ENCODE measurements at places on chromosomes 3 and 15.

GRCh38 chr15:52415628-52416027, 113.1 kb downstream of the MYO5A start:
- no peak for DNase-seq

DNA sequence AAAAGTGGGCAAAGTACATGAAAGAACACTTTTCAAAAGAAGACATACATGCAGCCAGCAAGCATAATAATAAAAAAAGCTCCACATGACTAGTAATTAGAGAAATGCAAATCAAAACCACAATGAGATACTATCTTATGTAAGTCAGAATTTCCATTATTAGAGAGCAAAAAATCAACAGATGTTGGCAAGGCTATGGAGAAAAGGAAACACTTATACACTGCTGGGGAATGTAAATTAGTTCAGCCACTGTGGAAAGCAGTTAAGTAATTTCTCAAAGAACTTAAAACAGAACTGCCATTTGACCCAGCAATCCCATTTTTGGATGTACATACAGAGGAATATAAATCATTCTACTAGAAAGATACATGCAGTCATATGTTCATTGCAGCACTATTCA, 360.7 kb downstream of the NSUN3 start:
- no peak for DNase-seq

GRCh38 chr3:48738144-48738536, 21.1 kb upstream of the IP6K2 start:
- DNase-seq: no peak

GRCh38 chr3:184368586-184369183, 7.2 kb downstream of the POLR2H start:
- DNase-seq: no peak

GRCh38 chr3:44326019-44326418, 12.5 kb upstream of the TCAIM start:
- no peak for DNase-seq

Measured in SK-N-DZ (cell line).